ENCODE measurements at places on chromosomes 6 and 20.
A peak's percentile ranks its signal among the peaks of the same experiment; 100 is the strongest.

GRCh38 chr6:126427713-126428112, 87.8 kb downstream of the CENPW start:
- no peak for DNase-seq

GRCh38 chr6:26215585-26216358, 128.5 kb downstream of the HFE start:
- DNase-seq: no peak

DNA sequence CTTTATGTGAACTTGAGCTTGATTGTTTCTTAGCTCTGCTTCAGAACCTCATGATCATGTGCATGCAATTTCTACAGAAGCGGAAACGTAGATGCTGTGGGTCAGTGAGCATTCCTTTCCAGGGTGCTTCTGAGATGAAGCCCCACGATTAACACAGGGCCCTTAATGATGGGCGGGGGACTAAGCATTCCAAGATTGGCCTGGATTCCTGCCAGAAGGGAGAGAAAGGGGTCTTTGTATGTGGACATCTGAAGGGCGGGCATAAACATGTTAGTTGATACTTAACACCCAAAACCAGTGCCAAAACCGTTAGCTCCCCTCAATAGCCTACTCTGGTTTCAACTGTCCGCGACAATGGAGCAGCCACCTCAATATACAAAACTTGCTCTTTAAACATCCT, 46.9 kb upstream of the POU3F2 start:
- no peak for DNase-seq

DNA sequence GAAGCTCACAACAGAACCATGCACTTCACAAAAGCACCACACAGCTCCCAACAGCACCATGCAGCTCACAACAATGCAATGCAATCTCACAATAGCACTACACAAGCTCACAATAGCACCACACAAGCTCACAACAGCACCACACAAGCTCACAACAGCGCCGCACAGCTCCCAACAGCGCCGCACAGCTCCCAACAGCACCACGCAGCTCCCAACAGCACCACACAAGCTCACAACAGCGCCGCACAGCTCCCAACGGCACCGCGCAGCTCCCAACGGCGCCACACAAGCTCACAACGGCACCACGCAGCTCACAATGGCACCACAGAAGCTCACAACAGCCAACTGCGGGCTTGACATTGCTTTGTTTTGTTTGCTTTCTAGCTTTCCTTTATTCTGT, 198.1 kb downstream of the DLL1 start:
- DNase-seq: no peak

DNA sequence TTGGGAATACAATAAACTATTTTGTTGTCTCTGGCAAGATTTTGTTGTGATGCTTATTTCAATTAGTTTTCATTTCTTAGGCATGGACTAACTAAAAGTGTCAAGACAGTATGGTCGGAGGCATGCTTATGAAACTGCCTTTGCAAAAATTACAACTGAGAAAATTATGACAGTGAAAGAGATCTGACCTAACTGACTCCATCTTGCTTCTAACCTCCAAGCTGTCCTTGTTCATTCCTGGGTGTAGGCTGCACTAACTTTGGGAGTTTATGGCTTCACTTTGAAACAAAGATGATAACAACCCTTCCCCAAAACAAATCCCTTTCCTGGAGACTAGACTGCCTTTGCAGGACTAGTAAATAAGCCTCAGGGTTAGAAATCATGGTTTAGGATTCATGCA, 4.1 kb upstream of the SHLD1 start:
- no peak for DNase-seq

GRCh38 chr6:160160929-160161646, 39.5 kb downstream of the SLC22A1 start:
- DNase-seq: no peak

GRCh38 chr6:145009711-145010110, 724.6 kb downstream of the UTRN start:
- DNase-seq: no peak

DNA sequence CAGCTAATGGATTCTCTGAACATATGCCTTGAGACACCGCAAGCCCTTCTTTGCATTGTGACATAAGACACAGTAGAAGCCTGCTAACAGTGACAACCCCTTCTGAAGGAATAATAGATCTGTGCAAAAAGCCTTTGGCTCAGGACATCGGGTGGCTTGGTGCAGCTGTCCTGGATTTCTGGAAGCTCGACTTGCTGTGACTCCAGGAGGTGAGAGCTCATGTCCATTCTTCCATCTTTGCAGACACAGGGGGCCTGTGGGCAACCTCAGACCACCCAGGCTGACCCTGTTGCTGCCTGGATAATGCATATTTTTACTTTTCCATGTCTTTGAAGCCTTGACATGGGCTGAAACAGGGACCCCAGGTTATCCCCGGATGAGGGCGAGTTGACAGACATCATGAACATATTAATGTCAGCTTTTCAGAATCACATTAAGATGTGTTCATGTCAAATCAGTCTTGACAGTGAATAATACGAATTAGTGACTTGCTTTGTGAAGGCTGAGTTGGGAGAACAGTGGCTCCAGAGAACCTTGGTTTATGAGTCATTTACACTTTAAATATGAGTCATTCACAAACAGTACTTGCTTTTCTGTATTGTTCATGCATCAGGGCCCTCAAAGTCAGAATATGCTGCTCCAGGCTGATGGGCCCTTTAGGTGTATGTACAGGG, 66.8 kb upstream of the IYD start:
- no peak for DNase-seq

- DNase-seq: no peak
Measured at GRCh38 chr20:47102629-47103028, 208.0 kb downstream of the EYA2 start.

GRCh38 chr20:1362484-1362883, 30.4 kb downstream of the FKBP1A start:
- DNase-seq: no peak

GRCh38 chr20:42281801-42282200, 663.6 kb upstream of the CHD6 start:
- no peak for DNase-seq

GRCh38 chr6:115882174-115882573, 178.5 kb downstream of the FRK start:
- DNase-seq: no peak

GRCh38 chr6:151675746-151676459, 131.6 kb upstream of the ESR1 start:
- peak; percentile 72 for DNase-seq

GRCh38 chr6:145315982-145316600, 419.2 kb downstream of the EPM2A start:
- no peak for DNase-seq

- DNase-seq: no peak
Measured at GRCh38 chr6:156599366-156599765, 177.8 kb upstream of the ARID1B start.

GRCh38 chr6:36751091-36751490, 53.5 kb downstream of the RAB44 start:
- peak; percentile 42 for DNase-seq

DNA sequence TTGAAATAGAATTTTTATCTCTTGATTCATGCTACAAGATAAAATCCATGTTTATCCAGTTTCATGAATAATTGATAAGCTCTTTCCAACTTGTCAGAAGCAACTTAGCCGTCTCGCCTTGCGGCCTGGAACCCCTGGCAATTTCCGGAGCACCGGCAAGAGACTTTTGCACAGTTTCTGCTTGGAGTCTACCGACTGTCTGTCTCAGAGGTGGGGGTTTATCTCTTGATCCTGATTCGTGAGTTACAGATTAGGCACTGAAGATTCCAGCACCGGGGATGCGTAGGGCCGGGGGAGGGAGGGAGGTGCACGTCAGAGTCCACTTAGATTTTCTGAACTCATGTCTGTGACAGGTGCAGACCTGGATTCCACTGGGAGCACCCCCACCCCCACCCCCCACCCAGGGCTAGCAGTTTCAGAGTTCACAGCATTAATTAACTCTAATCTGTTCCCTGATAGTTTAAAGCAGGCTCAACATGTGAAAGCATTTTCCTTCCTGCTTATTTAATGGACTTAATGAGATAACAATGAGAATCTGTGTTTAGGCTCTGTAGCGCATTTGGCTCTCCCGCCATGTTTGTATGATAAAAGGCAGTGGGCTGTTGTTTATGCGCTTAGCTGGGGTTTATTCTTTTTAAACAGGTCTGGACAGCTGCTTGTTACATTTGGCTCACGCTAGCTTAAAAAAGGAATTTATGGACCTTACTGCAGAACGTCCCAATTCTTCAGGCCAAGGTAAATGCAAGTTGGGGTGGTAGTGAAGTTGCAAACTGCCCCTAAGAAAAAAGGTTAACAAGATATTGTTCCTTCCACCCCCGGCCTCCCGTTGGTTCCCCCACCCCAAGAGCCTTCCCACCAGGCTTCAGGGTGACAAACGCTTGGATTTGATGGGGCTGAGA, 8.1 kb upstream of the APCDD1L start:
- DNase-seq: no peak

GRCh38 chr6:56732517-56732916, 89.8 kb upstream of the DST start:
- DNase-seq: no peak

DNA sequence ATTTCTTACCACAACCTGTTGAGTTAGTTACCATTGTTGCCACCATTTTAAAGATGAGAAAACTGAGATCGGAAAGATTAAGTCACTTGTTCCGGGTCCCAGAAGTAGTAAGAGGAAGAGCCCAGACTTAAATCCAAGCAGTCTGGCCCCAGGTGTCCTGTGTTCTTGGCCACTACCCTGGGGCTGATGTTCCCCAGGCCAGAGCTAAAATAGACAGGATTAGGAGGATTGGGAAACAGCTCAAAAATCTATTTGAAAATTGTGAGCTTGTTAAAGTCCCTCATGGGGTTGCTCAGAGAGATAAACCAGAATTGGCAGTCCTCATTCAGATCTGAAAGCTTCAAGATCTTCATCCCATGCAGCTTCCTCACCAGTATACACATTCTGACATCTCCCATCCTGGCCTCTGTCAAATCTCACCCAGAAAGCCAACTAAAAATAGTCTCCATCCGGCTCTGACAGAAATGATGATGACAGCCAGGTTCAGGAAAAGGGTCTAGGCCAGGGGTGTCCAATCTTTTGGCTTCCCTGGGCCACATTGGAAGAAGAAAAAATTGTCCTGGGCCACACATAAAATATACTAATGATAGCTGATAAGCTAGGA, 62.0 kb downstream of the GFOD1 start:
- no peak for DNase-seq

- DNase-seq: no peak
Measured at GRCh38 chr6:157135691-157136090, 187.6 kb downstream of the TMEM242 start.

GRCh38 chr20:60584221-60584620, 626.0 kb downstream of the CDH26 start:
- no peak for DNase-seq

GRCh38 chr20:59207742-59208357, 44.2 kb downstream of the ZNF831 start:
- DNase-seq: no peak

- DNase-seq: no peak
Measured at GRCh38 chr6:149331871-149332270, 14.4 kb downstream of the TAB2 start.

DNA sequence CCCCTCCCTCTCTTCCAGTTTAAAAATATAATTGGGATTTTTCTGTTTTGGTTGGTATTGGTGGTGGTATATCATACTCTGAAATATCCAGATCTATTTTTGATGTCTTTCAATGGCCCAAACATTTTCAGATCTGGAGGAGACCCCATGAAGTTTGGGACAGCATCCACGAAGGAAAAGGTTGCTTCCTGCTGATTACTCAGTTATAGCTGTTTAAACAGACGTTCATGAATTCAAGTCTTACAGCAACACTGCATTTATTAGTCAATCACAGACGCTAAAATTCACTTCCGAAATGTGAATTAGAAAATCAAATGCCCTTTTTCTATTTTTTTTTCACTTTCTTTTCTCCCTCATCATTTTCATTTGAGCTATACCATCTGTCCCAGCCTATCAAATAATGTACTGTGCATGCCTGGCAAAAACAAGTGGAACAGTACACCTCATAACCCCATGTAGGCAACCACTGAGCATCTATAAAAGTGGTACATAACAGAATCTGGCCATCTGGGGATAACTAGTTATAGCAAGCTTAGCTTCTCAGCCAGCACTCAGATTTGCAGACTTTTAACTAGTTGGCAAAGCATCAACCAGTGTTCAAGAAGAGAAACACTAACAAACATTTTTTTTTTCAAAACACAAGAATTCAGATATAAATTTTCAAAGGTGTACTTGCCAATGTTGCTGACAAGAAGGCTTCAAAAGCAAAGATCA, 124.5 kb downstream of the HIVEP2 start:
- DNase-seq: no peak

GRCh38 chr20:50784464-50784863, 10.4 kb upstream of the BCAS4 start:
- DNase-seq: no peak

DNA sequence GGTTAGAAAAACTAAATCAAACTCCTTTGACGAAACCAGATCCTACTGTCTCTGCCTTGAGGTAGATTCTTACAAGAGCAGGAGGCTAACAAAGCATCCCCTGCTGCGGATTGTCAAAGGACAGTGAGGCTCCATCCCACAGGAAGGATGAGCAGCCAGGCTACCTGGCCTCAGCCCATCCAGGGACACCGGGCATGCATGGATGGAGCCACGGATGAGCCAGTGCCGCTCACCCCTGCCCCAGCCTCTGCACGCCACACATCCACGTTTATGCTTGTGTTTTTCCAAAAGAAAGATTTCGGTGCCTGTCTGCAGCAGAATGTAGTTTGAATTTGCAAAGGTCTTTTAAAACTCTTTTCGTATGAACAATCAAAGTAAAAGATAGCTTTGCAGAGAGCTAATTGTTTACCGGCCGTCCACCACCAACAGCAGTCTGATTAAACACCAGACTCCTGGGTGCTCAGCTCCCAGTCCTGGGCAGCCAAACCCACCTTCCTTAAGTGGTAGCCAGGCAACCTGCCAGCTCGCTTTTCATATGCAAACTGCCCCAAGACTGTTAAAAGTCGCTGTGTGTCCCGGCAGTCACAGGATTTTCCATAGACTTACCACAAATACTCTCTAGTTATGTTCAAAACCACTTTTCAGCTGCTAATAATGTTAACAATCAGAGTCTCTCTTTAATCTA, 999 bp downstream of the THBS2 start:
- peak; percentile 13 for DNase-seq

DNA sequence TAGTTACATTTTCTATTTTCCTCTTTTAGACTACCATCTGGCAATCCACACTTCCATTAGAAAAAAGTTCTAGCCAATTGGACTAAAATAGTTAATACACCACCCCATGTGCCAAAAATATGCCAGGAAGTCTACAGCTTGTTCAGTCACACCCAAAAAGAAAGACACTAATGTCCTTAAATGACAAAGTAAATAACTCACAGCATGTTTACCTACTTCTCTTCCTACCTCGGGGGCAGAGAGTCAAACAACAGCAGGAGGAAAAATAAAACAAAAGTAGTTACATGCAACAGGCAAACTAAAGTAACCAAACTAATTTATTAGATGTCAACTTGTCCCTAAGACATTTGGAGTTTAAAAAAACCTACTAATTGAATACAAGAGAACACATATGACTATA, 57.0 kb downstream of the UBE3D start:
- DNase-seq: no peak

DNA sequence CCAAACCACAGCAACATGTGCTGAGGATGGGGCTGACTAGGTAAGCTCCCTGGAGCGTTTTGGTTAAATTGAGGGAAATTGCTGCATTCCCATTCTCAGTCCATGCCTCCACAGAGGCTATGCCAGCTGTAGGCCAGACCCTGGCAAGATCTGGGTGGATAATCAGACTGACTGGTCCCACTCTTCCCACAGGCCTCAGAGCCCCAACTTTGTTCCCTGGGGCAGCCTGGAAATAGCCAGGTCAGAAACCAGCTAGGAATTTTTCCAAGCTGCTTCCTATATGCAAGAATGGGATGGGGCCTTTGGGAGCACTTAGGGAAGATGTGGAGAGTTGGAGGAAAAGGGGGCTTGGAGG, 1.5 kb upstream of the VEGFA start:
- no peak for DNase-seq

GRCh38 chr6:16360365-16360764, 122.0 kb downstream of the GMPR start:
- DNase-seq: no peak

Data from NCI-H510A treated with DMSO at 0.1 percent for 48 hours (cell line).